ENCODE measurements at places on chromosomes 13 and 19.

- no peak for DNase-seq
These were observed 37.9 kb upstream of the SEMA6B start for GRCh38 chr19:4597278-4597974.

DNA sequence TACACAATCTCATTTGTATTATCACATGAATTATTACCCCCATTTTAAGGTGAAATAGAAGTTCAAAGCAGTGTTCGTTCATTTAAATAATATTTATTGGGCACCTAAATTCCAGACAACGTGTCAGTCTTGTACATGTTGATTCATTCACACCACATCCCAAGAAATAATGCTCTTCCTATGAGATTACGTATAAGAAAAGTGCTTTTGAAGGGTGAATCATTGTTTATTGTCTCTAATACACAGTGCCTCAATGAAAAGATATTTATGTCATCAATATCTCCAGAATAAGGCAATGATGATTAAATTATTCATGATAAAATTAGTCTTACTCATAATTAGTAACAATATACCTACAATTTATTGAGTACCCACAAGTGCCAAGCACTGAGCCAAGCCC, 35.6 kb downstream of the CLDN10 start:
- no peak for DNase-seq

DNA sequence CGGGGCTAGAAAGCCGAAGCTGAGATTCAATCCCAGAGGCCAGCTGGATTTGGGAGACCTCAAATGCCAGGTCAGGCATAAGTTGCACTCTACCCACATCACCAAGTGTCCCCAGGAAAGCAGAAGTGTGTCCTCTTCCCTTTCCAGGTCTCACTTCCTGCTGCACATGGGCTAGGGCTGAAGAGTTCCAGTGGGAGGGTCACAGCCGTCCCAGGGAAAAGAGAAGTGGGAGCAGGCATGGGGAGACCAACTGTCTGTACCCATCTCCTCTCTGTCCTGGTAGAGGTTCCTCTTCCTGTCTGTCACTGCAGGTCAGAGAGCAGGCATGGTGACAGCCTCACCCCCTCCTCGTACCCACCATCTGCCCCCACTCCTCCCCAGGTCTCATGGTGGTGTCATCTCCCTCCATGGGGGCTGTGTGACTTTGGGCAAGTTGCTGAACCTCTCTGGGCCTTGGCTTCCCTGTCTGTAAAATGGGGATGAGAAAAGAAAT, 14.8 kb downstream of the AXL start:
- DNase-seq: no peak

GRCh38 chr19:40365613-40366401, 17.3 kb downstream of the PLD3 start:
- DNase-seq: peak; percentile 35

- DNase-seq: no peak
These were observed 502.3 kb downstream of the TBC1D4 start for GRCh38 chr13:74979703-74980102.
